Stimulated activated CD4-positive, alpha-beta T cell treated with anti-CD3 and anti-CD28 coated beads, Interleukin-1b, Interleukin-23, amount 100 ng/mL, for 48 hours (primary cell): ENCODE measurements at places on chromosomes 7 and 10.

DNA sequence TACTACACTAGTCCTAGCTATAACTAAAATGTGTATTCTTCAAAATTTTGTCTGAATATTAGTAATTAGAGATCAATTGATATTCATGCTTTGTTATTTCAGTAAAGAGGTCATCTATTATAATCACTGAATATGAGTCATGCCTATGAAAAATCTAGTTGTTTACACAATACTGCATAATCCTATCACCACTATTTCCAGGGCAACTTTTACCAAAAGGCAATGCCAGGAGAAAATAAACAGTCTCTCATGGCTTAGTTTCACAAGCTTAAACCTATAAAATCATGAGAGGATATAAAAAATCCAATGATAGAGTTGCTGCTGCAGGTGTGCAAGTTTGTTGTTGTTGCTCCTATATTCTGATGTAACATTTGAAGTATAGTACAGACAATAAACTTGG lies 149.9 kb upstream of the COL1A2 start:
- no peak for DNase-seq

GRCh38 chr10:49508249-49508648 lies 30.7 kb downstream of the ERCC6 start:
- no peak for DNase-seq

- no peak for DNase-seq
Measured at GRCh38 chr7:28061824-28062196, 118.8 kb downstream of the JAZF1 start.

DNA sequence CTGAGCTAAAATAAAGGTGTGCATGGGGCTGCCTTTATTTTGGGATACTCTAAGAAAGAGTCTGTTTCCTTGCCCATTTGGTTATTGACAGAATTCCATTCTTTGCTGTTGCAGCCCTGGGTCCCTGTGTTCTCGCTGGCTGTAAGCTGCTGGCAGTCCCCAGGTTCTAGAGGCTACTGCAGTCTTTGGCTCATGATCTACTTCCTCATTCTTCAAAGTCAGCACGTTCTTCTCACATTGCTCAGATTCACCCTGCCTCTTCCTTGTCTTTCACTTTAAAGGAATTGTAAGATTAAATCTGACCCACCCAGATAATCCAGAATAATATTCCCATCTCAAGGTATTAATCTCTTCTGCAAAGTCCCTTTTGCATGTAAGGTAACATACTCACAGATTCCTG lies 620.3 kb downstream of the CCSER2 start:
- no peak for DNase-seq

DNA sequence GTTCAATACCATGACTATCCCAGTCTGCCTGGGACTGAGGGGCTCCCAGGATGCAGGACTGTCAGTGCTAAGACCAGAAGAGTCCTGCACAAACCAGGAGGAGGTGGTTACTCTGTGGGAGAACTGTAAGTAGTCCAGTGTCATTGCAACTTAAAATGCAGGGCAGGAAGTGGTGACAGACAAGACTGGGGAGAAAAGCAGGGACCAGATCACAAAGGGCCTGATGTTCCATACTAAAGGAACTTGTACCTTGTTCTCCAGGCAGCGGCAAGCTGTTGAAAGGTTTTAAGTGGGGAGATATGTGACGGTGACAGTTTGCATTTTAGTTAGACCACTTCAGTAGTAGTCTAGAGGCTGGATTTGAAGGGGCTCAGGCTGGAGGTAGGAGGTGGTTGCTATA lies 65.8 kb upstream of the GLCCI1 start:
- DNase-seq, result no peak

- no peak for DNase-seq
Measured at GRCh38 chr7:18849130-18849529, 268.3 kb downstream of the TWIST1 start.

- no peak for DNase-seq
Measured at GRCh38 chr7:45129906-45130305, 18.4 kb upstream of the TBRG4 start.

GRCh38 chr10:21340331-21340730 lies 185.2 kb downstream of the SKIDA1 start:
- DNase-seq, result no peak

GRCh38 chr10:21953585-21954057 lies 49.9 kb downstream of the DNAJC1 start:
- DNase-seq, result no peak

GRCh38 chr10:100433253-100434240 lies 29.3 kb upstream of the WNT8B start:
- peak; percentile 94 for DNase-seq

GRCh38 chr10:128046953-128047290 lies 79.3 kb downstream of the MKI67 start:
- DNase-seq, result no peak

GRCh38 chr10:37535459-37536246 lies 321.8 kb downstream of the ZNF248 start:
- no peak for DNase-seq

DNA sequence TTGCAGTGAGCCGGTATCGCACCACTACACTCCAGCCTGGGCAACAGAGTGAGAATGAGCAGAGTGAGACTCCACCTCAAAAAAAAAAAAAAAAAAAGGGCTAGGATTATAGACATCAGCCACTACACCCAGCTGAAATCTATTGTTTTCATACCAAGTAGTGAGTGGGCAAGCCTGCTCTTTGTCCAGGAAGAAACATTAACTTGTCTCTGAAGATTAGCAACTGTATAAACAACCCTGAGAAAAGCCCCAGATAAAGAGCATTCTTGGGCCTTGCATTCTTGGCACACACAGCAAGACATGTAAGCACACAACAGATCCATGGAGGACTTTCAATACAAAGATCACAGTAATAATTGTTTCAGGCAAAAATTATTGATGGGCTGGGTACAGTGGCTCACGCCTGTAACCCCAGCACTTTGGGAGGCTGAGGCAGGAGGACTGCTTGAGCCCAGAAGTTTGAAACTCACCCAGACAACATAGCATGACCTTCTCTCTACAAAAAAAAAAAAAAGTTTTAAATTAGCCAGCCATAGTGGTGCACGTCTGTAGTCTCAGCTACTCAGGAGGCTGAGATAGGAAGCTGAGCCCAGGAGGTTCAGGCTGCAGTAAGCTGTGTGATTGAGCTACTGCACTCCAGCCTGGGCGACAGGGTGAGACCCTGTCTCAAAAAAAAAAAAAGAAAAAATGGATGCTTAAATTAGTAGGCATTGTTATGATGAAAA lies 4.4 kb downstream of the PSPH start:
- DNase-seq, result no peak

DNA sequence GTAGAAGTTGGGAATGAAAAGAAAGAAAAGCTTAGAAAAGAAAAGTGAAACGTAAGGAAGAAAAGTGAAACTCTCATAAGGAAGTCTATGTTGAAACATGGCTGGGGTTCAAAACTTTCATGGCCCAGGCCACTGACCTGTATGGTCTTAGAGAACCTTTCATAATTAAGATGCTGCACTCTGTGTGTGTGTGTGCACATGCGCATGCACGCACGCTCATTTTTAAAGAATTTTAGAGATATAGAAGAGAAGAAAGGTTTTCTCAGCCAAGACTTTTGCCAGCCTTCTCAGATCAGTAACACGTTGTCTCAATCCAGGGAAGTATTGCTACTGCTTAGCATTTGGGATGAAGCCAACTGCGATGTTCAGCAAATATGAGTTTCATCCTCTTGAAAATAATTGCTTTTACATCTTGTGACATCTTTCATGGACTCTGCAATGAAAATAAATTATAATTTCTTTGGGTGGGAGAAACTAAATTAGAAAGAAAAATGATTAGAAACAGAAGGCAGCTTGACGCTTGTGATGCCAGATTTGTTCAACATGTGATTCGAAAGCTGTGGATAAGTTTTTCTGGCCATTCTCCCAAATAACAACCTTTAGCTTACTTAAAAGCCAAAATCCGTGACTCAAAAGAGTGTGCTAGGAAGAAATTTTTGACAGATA lies 16.2 kb upstream of the SLC26A4 start:
- DNase-seq, result no peak

DNA sequence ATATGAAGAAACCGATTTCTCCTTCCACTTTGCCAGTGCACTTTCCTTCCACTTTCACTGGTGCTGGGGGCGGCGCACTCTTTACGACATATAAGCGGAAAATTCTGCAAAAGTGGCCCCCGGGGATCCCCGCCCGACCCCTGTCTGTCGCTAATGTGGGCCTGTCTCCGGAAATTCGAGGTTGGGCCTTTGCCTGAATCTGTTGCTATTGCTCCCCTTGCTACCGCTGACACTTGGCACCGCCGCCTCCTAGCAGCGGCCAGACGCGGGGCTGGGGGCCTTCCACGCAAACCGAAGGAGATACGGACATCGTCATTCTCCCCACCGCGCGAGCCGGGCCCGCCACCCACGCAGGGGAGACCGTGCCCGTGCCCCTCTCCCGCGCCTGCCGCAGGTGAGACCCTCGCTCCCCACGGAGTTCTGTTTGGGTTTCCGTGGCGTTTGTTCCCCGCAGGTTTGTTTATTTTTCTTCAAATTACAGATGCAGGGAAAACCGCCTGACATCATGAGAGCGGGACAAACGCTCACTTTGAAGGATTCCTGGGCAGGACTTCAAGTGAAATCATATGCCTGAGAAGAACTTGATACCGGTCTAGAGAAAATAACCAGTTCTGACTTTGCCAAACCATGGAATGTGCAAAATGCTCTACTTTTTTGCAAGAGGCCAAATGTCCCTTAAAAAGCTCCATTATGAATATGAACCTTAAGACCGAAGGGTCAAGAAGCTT lies 5.0 kb downstream of the TWIST1 start:
- DNase-seq, result no peak

- DNase-seq, result no peak
Measured at GRCh38 chr10:88415533-88416130, 167.5 kb downstream of the RNLS start.
